ENCODE measurements at places on chromosomes 12 and 14.

- DNase-seq = no peak
Observed at GRCh38 chr12:108571609-108572165, 9.3 kb downstream of the ISCU start.

- DNase-seq = no peak
Observed at GRCh38 chr12:128951448-128951847, 98.2 kb downstream of the GLT1D1 start.

DNA sequence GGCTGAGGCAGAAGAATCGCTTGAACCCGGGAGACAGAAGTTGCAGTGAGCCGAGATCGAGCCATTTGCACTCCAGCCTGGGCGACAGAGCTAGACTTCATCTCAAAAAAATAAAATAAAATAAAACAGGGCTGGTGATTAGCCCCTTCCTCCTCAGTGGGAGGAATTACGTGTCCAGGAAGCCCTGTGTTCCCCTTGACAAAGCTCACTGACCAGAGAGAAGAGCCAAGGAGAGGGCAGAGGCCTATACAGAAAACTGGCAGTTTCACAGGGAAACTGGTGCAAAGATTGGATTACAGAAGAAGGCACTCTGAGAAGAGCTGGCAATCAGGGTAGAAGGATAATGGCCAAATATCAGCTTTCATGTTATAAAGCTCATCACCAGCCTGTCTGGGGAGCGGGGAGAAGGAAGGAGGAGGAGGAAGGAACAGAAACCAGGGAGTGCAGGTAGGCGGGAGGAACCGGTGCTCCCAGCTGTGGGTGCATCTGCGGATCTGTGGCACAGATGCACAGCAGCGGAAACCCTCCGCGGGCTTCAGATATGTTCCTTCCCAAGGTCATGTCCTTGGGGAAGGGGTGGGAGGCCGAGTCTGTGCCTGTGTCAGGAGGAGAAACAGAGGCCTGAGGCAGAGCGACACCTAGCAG lies 6.7 kb downstream of the RAB15 start:
- no peak for DNase-seq

DNA sequence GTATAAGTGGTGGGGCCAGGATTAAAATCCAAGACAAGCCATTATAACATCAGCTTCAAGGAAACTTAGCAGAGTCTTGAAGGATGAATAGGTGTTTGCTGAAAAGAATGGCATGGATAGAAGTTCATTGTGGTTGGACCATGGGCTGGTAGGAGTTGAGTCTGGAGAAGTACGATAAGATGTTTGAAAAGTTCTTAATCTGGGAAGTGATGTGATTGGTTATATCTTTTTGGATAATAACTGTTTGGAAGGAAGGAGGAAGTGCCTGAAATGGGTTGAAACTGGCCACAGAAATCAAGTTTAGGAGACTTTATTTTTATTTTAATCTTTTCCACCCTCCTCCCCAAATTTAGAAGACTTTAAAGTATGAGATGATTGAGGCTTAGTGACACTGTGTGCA lies 4.9 kb downstream of the DENR start:
- no peak for DNase-seq

DNA sequence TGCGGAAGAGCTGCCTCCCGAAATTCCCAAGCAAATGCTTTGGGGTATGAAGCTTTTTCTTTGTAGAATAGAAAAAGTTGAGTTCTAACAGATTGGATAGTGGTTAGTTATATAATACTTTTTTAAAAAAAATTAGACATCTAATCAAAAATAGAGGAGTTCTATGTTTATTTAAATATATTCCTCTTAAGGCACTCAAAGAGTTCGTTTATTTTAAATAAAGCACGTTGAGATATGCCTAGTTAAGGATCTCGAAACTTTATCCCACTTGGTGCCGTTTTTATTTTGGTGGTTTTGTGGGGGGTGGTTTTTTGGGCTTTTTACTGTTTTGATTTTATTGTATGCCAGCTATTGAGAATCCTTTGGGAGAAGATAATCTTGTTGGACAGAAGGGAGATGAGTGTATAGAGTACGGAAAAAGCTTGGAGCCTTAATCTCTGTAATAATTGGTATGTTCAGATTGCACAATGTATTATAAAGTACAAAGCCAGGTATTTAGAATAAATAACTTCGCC lies 10.7 kb upstream of the SNAPC1 start:
- DNase-seq = no peak

GRCh38 chr12:126905752-126906151 lies 1361.2 kb upstream of the TMEM132C start:
- DNase-seq = no peak

GRCh38 chr12:66190519-66191370 lies 1.7 kb downstream of the IRAK3 start:
- no peak for DNase-seq

- no peak for DNase-seq
Observed at GRCh38 chr12:11976005-11976404, 94.7 kb upstream of the BCL2L14 start.

GRCh38 chr14:104145826-104146601 lies 7.6 kb downstream of the KIF26A start:
- no peak for DNase-seq

GRCh38 chr12:109881752-109882151 lies 1.4 kb upstream of the GLTP start:
- no peak for DNase-seq

- DNase-seq = no peak
Observed at GRCh38 chr12:108173160-108173559, 44.1 kb downstream of the WSCD2 start.

- no peak for DNase-seq
Observed at GRCh38 chr12:7175493-7175892, 14.0 kb upstream of the PEX5 start.

Measured in progenitor cell of endocrine pancreas (in vitro differentiated cells).